OCI-M1 (cell line): ENCODE measurements at places on chromosomes 5 and 9.

- DNase-seq: no peak
Measured at GRCh38 chr5:178068293-178068692, 45.0 kb upstream of the N4BP3 start.

DNA sequence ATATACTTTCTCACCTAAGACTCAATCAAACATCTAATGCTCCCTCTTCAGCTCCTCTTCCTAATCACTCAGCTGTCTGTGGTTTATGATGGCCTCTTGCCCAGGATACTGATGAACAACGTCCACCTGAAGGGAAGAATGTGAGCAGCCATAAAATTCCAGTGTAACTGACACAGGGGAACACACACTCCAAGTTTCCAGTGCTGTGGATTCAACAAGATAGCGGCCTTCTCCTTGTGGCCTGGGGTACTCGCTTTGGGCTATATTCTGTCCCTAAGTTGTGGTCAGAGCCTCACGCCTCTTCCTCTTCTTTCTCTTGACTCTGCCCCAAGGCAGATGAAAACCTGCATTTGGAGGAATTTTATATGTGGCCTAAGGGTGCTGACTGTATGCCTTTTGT is 11.7 kb downstream of the B4GALT1 start:
- DNase-seq: peak; percentile 30

GRCh38 chr9:86181379-86182315 is 77.8 kb downstream of the C9orf153 start:
- DNase-seq: no peak

GRCh38 chr9:22919423-22919822 is 472.8 kb downstream of the DMRTA1 start:
- peak; percentile 67 for DNase-seq

GRCh38 chr5:114360816-114361723 is 800 bp upstream of the KCNN2 start:
- DNase-seq: no peak

DNA sequence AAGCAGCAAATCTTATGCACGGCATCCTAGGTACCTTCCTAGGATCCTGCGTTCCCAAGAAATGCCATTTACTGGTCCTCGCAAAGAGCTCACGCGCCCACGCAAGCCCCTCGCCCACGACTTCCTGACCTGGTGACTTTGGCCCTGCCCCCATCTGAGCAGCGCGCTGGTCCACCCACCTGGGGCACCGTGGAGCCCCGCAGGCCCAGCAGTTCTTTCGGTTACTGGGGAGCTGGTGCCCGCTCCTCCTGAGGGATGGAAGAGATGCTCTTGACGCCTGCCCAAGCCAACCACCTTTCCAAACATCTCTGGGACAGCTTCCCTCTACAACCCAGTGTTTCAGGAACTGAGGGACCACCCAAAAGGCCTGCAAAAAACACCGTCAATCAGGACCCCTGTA is 16.7 kb downstream of the EQTN start:
- no peak for DNase-seq

DNA sequence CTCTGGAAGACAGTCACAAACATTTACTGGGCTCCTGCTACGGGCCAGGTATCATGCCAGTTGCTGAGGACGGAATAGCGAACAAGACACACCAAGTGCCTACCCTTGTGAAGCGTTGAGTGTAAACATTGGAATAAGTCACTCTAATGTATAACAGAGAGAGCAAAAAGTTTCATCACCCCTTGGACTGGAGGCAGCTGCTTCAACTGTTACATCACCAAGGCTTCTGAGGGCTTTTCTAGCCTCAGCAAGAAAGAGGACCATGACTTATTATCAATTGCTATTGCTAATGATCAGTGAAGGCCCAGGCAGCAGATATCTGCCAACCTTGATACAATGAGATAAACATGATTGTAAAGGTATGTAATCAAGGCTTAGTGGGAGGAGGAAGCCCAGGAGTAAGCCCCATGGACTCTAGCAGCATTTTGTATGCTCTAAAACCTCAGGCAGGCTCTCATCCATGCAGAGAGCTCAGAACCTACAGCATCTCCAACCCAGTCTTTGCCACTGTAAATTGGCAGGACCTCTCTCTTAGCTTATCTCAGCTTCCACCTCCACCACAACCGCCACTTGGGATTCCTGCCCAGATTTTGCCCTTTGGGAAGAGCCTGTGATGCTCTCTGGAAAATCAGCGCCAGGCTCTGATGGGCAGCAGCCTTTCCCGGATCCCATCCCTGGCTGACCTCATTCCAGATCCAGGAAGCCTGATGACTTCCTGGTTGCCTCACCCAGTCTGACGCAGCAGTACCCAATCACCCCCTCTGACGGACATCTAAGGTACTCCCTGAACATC is 54.5 kb downstream of the ADAM19 start:
- DNase-seq: no peak

GRCh38 chr5:178413988-178414387 is 176.2 kb downstream of the COL23A1 start:
- DNase-seq: no peak

- DNase-seq: no peak
Measured at GRCh38 chr9:91776409-91777291, 173.4 kb downstream of the ROR2 start.

- DNase-seq: peak; percentile 97
Measured at GRCh38 chr5:160260881-160261815, 31.8 kb downstream of the FABP6 start.

- DNase-seq: no peak
Measured at GRCh38 chr9:128361296-128361985, 9.7 kb upstream of the URM1 start.

DNA sequence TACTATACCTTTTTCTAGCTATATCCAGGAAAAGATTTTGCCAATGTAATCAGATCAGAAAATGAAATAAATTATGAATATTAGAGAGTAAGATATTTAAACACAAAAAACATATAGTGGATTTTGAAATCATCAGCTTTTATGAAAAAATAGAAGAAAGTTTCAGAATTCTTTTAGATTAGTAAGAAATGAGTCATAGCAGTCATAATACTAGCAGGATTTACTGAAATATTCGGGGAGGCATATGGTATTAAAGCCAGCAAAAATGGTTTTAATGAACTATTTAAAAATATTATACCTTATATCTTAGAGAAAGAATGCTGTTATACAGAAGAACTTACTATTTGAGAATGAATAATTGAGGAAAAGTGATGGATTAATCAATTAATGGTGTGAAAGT is 303.6 kb upstream of the NUDT12 start:
- no peak for DNase-seq

DNA sequence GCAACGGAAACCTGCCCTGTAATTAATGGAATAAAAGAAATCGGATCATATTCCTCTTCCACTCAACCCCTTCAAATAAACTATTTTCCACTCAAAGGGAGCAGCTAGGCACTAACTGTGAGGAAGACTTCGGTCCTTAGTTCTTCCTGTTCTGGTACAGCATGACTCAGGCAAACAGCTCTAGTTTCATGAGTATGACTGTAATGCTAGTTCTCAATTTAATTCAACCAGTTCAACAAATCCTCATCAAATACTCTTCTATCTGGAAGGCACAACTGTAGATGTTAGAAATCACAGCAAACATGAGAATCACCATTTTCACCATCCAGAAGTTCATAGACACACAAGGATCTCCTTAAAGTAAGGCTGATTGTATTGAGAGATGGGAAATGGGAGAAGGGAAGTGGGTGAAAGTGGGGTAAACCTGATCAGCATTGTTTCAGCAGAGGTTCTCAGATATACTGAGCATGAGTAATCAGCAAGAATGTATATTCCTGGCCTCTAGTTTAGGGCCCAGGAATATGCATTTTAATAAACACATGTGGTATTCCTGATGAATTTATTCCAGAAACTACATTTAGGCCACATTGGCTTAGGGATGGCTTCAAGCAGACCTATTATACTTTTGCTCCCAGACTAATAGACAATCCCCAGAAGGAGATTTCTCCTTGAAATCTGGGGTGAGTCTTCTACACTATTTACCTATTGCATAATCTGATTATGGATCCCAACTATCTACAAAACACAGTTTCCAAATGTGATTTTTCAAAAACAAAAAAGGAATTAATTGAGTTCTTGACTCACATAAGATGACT is 141.1 kb upstream of the SLC12A2 start:
- no peak for DNase-seq

DNA sequence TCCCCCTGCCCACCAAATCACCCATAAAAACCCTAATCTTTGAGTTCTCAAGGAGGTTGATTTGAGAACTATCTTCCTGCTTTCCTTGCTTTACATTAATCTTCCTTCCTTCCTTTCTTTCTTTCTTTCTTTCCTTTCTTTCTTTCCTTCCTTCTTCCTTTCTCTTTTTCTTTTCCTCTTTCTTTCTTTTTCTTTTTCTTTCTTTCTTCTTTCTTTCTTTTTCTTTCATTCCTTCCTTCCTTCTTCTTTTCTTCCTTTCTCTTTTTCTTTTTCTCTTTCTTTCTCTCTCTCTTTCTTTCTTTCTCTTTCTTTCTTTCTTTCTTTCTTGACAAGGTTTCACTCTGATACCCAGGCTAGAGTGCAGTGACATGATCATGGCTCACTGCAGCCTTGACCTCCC is 67.3 kb upstream of the CEMIP2 start:
- no peak for DNase-seq

DNA sequence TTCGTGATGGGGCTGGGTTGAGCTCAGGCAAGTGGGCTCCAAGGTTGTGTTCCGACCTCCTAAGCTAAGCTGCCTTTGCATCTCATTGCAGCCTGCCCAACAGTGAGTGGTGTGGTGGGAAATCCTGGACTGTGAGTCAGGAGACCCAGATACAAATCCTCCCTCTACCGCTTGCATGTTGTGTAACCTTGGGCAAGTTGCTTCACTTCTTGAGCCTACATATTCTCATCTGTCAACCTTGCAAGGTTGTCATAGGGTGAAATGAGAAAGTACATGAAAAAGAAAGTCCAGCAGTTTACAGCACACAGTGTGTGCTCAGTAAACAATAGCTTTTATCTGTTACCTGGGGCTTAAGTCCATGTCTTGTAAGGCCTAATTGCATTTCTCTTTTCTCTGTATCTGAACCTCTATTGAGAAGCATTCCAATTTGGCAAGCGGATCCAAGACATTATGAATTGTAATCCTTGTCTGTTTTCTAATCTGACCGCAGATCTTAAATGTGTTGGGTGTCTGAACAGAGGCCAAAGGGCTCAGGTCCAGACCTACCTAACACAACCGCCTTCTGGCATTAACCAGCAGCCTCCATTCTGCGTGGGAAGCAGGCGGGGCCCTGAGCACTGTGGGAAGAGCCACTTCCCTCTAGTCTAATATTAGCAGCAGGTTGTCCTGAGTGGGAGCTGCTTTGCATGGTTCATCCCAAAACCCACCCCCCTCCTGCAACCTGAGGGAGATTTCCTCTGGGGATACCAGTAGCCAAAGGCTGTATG is 1.8 kb upstream of the GALNT12 start:
- DNase-seq: no peak

DNA sequence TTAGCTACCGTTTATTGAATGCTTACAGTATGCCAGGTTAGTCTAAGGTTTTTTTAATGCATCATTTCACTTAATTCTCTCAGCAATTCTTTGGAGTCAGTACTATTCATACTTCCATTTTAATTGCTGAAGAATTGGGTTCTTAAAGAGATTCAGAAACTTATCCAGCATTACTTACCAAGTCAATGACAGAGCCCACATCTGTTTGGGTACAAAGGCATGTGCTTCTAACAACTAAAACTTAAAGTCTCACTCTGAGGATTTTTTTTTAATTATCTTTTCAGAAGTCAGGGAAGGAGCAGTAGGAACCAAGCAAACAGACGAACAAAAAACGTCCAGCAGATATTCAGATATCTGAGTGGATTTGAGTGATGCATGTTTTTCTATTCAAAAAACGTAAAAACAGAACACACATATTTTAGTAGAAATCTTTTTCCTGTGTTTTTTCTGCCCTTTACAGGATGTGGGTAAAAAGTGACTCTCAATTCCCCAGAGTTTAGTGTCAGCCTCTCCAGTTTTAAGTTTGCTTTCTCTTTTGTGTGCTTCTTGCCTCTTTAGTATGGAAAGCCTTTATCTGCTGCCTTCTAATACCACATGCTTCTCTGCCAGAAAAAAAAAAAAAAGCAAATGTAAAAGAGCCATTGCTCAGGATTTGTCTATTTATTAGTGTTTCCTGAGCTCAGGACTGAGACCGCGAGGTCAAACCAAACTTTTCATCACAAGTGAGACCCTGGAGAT is 118.0 kb downstream of the PRKACG start:
- peak; percentile 25 for DNase-seq

- no peak for DNase-seq
Measured at GRCh38 chr9:134475011-134475790, 148.9 kb downstream of the RXRA start.
